Activated effector memory CD4-positive, alpha-beta T cell treated with Interleukin-2 at 50 U/mL for 16 hours (primary cell): ENCODE measurements at places on chromosomes 2 and 18.

DNA sequence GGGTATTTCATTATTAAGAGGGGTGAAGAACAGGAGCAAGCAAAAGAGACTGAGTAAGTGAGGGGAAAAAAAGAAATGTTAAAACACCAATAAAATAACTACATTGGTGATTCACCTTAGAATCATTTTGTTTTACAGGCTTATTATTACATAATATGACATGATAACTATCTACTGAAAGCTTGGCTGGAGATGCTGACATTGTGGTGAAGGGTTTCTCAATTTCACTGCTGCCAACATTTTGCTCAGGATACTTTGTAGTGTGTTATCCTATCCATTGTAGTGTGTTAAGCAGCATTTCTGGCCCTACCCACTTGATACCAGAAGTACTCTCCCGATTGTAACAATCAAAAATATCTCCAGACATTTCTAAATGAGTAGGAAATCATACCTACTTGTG is 1564.6 kb upstream of the NXPH2 start:
- no peak for DNase-seq

DNA sequence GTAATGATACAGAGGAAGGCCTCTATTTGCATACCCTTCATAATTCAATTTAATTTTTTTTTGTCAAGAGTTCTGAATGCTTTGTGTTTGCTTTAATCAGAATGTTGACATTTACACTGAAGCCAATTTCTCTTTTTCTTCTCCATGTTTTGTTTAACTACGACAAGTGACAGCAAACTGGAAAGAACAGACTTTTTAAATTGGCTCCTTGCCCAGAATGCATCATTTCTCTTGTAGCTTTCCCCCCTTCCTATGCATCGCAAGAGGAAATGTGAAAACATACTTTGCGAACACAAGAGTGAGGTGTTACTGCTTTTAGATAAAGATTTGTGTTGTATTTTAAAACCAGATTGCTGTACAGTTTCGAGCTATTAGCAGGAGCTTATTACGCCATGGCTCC is 955.2 kb upstream of the CELF4 start:
- DNase-seq, result no peak

- no peak for DNase-seq
Measured at GRCh38 chr18:26457611-26458353, 90.6 kb downstream of the KCTD1 start.

GRCh38 chr2:228373191-228373590 is 191.7 kb upstream of the SPHKAP start:
- DNase-seq, result no peak

DNA sequence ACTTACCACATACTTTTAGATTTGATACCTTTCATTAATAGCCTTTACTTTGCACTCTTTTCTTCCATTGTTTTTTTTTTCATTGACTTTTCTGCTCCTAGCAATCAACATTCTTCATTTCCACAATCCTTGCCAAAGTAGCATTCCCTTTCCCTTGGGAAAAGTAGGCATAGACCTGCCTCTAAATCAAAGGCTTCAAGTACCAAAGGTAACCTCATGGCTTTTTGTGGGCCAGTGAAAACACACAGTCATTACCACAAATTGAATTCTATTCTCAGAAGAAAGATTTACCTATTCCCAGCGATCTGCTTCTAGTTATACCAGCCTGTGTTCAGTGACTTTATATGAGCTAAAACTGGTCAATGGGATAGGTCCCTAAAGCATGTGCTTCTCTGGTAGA is 109.2 kb downstream of the SOCS6 start:
- DNase-seq, result no peak

DNA sequence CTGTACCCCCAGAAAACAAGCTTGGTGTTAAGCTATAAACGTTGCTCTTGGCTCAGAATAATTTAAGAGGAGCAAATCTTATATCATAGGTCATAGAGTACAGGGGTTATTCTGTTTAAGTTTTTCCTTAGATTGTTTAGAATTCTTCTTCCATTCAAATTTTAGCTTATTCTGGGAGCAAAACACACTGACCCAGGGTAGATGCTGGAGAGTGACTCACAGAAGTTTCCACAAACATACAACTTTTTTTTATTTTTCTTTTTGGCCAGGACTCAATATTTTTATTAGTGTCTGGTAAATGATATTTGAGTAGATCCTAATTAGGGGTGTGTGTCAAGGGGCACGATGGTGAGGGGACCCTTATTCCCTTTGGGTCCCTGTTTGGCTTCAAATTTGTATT is 71.5 kb upstream of the PSME4 start:
- no peak for DNase-seq

DNA sequence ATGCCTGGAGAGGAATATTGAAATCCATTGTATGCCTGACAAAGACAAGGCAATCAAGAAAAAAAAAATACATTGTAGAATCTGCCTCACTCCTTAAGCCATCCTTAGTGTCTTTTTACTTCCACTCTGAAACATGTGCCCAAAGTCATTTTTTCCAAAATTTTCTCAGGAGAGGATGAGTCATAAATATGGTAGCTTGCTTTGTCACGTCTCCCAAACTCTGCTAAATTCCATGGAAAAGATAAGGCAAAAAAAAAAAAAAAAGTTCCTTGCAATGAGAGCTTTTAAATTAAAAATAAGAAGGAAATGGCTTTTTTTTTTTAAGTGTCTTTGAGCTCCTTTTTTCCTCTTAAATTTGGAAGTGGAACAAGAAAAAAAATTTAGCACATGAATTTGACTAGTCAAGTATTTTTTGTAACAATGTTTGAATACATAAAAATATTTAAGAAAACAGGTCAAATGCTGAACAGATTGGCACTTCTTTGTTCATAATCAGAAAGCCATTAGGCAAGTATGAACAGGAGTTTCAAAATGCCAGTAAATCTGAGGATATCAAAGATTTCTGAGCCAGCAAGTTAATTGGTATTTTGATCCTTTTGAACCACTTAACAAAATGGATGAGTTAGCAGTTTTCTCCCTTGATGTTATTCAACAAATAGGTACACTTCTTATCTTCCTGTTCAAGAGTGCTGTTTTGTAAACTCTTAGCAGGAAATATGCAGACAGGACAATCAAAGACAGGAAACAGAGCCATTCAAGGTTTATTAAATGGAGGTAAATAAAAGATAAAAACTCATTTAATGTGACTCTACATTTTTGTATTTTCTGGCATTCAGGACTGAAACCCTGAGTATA is 247.3 kb upstream of the SP5 start:
- DNase-seq, result no peak

- DNase-seq, result no peak
Measured at GRCh38 chr2:50006327-50006726, 852.0 kb upstream of the FSHR start.

- DNase-seq, result no peak
Measured at GRCh38 chr2:20593072-20594034, 57.5 kb downstream of the HS1BP3 start.

GRCh38 chr2:236166796-236167296 is 1.3 kb downstream of the GBX2 start:
- no peak for DNase-seq

- DNase-seq, result no peak
Measured at GRCh38 chr2:74131901-74132300, 15.8 kb downstream of the BOLA3 start.

DNA sequence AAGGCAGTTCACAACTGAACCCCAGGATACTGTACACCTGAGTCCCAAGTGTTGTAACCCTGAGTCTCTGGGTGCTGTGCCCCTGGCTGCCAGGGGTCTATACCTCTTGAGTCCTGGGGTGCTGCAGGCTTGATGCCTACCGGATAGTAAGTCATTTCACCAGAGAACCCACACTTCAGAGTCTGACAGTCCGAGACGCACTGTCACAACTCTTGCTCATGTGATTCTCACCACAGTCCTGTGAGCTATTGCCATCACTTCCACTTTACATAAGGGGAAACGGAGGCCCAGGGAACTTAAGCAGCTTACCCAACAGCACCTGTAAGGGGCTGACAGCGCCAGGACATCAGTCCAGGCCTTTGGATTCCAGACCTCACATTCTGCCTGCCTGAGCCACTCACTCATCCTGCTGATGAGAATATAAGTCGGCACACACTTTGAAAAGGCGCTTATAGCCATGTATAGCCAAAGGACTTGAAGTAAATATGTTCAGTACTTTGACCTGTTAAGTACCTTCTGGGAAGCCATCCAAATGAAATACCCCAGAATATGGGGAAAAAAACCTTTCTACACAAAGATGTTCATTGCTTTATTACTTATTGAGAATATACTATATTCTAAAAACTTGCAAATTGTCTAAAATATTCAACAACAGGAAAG is 180.7 kb upstream of the ID2 start:
- DNase-seq, result no peak

- no peak for DNase-seq
Measured at GRCh38 chr2:140998017-140998416, 1132.8 kb downstream of the LRP1B start.

DNA sequence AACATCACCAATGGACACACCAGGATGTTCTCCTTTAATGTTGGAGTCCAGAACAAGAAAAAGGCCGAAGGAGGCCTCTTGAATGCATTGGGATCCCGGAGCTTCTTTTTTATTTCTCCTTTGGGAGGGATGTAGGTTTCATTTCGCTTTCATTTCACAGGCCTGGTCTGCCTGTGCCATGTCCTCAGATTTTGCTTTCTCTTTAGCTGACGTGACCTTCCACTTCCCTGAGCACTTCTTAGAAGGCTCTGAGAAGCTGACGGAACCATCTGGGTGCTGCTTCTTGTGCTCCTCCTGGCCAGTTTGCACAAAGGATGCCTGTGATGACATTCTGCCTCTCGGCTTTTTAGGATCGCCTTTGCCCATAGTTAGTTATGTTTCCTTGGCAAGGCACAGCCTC is 15.1 kb upstream of the MBOAT2 start:
- no peak for DNase-seq

- DNase-seq, result no peak
Measured at GRCh38 chr18:48006415-48007175, 76.1 kb upstream of the SMAD2 start.

GRCh38 chr2:134648586-134648985 is 70.2 kb downstream of the TMEM163 start:
- DNase-seq, result no peak

GRCh38 chr2:227657199-227657845 is 9.3 kb upstream of the SCYGR5 start:
- no peak for DNase-seq

- no peak for DNase-seq
Measured at GRCh38 chr2:20349513-20349921, 1.1 kb downstream of the PUM2 start.

DNA sequence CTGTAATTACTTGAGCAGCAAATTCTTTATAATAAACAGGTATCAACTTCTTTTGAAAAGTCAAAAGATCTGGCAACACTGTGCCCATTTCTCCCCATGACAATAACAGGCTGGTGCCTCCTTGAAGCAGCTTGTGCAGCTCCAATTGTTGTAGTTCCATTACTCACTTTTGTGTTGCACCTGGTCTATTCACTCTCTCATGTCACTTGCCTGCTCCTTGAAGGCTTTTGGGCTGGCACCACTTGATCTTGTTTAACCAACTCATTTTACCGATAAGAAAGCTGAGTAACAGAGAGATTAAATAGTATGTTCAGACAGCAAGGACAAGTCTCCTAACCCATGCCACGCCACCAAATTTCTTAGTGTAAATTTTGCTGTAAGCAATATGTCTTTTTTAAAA is 314.5 kb downstream of the OSR1 start:
- no peak for DNase-seq

DNA sequence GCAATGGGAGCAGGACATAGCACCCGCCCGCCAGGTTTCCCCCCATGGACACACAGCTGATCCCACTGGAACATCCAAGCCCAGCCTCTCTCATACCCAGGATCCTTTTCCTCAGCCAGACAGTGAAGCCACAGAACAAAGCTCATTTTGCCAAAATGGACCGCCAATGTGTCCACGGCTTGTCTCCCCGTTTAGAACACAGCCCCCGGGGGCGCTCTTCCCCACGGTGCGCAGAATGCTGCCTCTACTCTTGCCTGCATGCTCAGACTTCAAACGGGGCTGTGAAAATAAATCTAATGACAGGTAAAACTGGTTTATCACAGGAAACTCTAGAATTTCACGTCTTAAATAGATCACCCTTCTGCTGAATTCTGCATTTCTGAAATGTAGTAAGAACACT is 548.5 kb upstream of the ID2 start:
- no peak for DNase-seq

DNA sequence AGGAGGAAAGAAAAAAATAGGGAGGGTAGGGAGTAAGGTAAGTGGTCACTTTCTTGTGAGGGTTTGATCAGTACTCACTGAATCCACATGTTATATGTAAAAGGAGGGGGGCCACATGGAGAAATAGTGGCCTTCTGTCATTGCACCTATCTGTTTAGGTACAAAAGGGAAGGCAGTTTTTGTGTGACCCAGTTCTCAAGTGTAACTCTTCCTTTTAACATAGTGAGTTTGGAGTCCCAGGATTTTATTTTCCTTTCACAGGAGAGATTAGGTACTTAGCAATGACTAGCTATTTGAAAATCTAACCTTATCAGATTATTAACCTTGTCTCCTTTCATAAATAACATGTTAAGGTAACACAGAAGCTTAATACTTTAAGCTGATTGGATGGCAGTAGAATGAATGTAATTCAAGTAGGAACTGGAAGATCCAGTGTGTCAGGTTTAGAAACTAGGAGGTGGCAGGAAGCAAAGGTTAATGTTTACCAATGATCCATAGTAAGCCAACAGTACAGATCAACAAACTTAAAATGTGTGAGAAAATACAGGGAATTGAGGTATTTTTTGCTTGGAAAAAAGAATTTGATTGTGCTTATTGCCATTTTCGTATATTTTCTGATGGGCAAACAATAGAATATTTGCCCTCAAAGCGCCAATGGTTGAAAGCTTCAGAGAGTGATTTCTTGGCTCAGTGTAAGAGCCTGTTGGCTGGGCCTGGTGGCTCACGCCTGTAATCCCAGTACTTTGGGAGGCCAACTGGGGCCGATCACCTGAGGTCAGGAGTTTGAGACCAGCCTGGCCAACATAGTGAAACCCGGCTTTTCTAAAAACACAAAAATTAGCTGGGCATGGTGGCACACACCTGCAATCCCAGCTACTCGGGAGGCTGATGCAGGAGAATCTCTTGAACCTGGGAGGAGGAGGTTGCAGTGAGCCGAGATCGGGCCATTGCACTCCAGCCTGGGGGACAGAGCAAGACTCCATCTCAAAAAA is 11.3 kb downstream of the HNMT start:
- no peak for DNase-seq

DNA sequence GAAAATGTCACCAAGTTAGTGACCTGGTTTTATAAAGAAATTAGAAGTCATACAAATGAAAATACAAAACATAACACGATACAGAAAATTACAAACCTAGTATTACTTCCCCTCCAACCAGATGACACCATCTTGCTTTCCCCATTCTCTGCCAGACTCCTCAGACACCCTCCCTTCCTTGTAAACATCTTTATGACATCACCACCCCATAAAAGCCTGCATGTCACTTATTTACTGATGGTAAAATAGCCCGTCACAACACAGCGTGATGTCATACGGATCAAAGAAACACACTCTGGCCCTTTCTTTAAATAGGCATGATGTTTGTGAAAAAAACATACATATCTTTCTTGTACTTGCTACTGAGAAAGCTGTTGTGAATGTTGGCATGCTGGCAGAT is 254.8 kb upstream of the SOX11 start:
- DNase-seq, result no peak

DNA sequence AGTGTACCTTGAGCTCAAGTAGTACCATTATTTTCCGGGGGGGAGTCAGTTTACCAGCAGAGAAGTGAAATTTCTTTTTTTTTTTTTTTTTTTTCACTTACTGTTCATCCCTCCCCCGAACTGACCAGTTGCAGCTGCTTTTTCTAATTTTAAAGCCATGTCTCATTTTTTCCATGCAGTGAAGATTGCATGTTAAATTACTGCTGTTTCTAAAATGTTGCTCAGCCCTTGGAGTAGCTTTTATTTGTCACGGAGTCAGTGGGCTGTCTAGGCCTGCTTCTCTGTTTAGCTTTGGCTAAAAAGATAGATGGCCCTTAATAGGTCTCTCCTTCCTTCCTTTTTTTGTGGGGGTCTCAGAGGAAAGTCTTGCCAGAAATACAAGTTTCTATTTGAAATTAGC is 70.2 kb downstream of the NGEF start:
- DNase-seq, result no peak
